ENCODE measurements at places on chromosomes 6 and 20.

DNA sequence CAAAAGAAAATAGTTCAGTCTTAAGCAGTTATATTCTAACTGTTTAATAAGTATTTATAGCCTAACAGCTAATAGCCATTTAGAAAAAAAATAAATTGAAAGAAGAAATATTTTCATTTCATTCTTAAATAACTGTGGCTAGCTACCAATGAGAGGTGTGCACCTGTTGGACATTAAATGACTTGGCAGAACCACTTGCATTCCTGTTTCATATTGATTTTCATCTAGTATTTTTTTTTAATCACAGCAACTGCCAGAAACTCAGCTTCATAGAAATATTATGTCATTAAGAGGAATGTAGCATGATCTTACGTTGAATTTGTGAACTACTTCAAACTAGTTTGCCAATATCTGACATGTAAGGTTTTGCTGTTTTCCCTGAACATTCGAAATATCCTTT, 10.1 kb downstream of the NAA20 start:
- no peak for DNase-seq

GRCh38 chr6:107479089-107479690, 10.7 kb upstream of the SOBP start:
- DNase-seq = no peak

DNA sequence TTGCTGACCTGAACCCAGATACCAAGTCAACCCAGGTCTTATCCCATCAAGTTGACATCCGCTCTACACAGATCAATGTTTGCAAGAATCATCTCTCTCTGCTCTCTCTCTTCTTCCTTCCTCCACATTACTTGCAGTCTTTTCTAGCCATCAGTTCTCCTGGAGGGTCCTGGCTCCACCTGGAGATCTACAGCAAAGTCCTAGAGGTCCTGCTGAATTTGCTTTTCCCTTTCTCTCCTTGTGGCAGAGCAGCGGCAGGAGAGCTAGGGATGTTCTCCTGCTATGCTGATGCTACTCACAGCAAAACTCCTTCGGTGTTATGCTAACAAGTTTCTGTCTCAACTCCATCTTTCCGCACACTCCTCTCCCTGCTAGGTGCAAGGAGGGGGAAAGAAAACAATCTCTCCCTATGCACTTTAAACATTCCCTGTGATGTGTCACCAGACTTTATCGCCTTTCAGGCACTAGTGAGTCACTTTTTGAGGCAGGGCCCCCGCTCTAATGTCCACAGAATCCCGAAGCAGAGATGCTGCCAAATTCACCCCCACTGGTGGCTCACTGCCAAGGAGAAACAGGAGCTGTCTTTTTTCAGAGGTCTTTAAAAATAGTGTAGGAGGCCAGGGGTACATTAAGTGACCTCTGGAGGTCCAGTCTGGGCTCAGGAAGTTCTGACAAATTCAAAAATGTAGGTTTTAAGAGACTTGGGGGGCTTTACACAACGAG, 62.6 kb downstream of the FAM50B start:
- no peak for DNase-seq

DNA sequence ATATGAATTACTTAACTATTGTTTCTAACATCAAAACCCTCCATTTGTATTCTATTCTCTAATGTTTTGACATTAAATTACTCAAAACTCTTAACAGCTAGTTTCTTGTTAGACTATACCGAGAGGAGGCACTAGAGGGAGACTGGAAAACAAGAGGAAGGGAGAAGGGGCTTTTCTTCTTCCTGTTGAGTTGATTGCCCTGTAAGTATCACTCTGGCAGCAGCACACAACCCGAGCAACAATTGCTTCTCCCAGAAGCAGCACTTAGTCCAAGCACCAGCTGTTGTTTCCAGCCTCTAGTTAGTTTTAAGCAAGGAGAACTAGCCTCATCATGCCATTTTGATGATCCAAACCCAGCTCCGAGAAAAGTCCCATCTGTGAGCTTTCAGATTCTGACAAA, 603.8 kb downstream of the PRKN start:
- DNase-seq = no peak

DNA sequence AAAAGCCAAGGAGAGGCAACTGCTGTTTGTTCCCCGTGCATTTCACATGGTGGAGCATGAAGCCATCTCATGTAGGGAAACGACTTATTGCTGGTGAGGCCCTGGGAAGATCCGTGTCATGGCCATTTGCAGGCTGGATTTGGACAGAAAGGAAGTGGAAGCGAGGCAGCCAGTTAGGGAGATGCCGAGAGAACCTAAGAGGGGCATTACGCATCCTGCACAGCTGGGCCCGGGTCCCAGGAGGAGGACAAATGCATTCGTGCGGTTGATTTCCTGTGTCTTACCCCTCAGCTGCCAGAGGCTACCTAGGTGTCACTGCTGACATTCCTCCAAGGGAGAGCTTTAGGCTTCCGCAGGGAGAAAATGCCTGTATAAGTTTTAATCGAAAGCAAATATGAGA, 316.2 kb upstream of the CDYL start:
- DNase-seq = no peak

DNA sequence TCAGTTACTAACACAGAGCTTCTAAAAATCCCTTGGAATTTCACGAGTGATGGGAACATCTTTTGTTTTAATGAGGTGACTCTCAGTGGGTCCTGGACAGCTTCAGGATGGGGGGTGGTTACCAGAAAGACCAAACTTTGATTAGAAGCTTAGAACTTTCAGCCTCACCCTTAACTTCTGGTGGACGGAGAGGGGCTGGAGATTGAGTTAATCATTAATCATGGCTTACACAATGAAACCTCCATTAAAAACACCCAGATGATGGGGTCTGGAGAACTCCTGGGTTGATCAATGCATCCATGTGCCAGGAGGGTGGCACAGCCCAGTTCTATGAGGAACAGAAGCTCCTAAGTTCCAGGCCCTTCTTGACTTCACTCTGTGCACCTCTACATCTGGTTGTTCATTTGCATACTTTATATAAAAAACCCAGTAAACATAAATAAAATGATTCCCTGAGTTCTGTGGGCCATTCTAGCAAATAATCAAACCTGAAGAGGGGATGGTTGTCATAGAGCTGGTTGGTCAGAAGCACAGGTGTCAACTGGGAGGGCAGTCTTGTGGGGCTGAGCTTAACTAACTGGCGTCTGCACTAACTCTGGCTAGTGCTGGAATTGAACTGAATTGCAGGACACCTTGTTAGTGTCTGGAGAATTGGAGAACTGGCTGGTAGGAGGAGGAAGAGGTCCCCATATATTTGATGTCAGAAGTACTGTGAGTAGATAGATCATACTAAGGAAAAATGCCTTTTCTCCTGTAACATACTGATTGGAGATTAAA, 10.3 kb downstream of the RMND1 start:
- DNase-seq = no peak

DNA sequence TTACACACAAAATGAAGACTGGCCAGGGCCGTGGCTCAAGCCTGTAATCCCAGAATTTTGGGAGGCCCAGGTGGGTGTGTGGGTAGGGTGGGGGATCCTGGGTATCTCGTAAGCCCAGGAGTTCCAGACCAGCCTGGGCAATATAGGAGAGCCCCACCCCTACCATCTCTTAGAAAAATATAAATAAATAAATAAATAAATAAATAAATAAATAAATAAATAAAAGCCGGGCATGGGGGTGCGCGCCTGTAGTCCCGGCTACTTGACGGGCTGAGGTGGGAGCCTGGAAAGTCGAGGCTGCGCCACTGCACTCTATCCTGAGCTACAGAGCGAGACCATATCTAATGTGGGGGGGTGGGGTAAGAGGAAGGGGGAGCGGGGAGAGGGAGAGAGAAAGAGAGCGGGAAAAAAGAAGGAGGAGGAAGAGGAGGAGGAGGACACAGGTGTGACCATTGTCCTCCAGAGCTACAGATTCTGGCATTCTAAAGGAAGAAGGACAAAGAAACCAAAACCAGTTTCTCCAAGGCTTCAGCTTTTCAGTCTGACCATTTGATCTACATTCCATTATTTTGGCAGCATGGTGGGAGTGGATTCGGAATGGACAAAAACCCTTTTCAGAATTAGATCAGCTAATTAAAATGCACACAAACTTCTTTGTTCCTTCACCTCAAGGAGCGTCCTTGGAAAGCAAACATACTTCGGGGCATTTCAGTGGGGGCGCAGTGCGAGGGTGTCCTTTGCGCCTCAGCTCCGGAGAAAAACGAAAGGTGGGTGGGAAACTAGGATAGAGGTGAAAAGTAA, 577 bp upstream of the C6orf141 start:
- no peak for DNase-seq

- no peak for DNase-seq
Measured at GRCh38 chr6:34692280-34692679, 4.3 kb downstream of the ILRUN start.

DNA sequence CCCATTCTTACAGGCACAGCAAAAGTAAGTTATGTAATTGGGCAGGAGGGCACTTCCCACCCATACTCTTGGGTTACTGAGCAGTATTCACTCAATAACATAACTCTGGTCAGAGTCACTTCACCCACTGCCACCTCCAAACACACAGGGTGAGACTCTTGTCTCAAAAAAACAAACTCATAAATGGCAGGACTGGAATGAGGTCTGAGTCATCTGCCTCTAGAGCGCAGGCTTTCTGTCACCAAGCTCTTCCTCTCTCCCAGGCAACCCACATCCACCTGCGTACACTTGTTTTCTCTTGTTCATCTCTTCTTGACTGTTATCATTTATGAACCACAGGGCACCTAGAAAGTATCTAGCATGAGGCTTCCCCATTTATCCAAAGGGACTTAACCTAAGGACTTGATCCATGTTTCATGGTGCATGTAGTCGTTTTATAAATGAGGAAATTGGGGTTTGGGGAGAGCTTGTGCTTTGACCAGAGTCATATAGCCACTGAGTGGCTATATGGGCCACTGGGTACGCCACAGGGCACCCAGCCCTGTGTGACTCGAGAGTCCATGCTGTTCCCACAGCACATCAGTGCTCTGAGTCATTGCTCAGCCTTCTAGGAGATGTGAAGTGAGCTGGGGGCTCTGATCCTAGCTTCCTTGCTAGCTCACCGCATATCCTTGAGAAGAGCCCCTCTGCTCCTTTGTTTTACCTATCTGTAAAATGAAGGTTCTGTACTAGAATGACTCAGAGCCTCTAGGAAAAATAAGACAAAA, 22.4 kb downstream of the C20orf173 start:
- DNase-seq = no peak

- no peak for DNase-seq
Measured at GRCh38 chr6:147141711-147142308, 62.4 kb upstream of the STXBP5 start.

Measured in NCI-H774 (cell line).